Kidney (tissue), 22 donors: ENCODE measurements at places on chromosomes 2 and 18. TPM values are rescaled to one million over a fixed set of nuclear protein-coding genes. Genes with fewer than 3 reads are reported as not detected.

EPB41L3 gene
- polyA plus RNA-seq: 35.3 TPM

IMP4 gene
- 59.7 TPM for polyA plus RNA-seq

NEU2 gene
- not detected for polyA plus RNA-seq

ASXL2 gene
- polyA plus RNA-seq: 2.6 TPM

MZT2A gene
- polyA plus RNA-seq: 111 TPM

DUSP11 gene
- 19.3 TPM for polyA plus RNA-seq

DNPEP gene
- polyA plus RNA-seq: 71.0 TPM

CROCC2 gene
- not detected for polyA plus RNA-seq

SLC39A10 gene
- 5.4 TPM for polyA plus RNA-seq

DNA sequence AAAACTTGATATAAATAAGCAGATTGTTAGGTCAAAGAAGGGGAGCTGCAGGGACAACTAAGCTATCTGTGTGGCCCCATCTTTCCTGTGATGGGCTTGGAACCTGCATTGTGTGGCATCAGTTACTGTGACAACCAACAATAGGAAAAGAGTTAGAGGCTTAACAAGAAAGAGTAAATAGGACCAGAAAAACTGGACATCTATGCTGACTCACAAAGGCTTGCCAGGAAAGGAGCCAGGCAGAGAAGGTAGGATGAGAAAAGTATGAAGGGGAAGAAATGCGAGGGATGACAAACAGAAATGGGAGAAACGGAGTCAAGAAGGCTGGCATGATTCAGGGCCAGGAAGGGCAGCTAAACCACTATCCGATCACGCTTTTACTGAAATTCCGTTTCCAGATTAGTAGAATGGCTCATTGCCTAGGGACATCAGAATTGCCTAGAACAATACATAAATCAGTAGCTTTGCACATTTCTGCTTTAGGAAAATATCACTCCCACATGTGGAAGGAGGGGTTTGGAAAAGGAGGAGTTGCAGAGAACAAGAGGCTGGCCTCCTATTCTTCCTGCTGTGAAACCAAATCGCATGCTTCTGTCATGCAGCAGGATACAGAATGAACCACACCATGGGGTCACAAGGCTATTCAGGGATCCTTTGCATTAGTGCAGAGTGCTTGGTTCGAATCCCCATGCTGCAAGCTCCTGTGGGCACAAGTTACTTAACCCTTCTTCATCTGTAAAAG, 7.3 kb downstream of the PLA2R1 start:
- no peak for DNase-seq
- peaks cover 4% of the 10 kb centered on the region for H3K4me1 ChIP-seq
- H3K36me3 ChIP-seq: no peaks in the 10 kb centered on the region
- no peaks in the 10 kb centered on the region for H3K27me3 ChIP-seq
- H3K4me3 ChIP-seq: no peak overlapping the region

DNA sequence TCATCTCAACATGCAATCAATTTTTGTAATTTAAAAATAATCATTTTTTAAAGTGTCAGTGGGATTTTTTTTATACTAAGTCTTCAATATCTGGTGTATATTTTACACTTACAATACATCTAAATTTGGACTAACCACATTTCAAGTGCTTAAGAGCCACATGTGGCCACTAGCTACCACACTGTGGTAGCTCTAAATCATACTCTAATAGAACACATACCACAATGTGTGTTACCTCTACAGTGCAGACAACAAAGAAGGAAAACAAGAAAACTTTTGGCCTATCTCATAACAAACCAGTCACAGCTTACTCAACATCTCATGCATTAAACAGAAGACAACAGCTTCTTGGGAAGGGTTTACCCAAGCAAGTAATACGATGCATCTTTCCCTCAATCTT, 24.5 kb downstream of the PIAS2 start:
- no peak for DNase-seq
- H3K27ac ChIP-seq: no peak overlapping the region
- peaks cover 19% of the 10 kb centered on the region for H3K36me3 ChIP-seq
- no peaks in the 10 kb centered on the region for H3K4me1 ChIP-seq
- H3K27me3 ChIP-seq: no peaks in the 10 kb centered on the region
- H3K4me3 ChIP-seq: no peak overlapping the region

DNA sequence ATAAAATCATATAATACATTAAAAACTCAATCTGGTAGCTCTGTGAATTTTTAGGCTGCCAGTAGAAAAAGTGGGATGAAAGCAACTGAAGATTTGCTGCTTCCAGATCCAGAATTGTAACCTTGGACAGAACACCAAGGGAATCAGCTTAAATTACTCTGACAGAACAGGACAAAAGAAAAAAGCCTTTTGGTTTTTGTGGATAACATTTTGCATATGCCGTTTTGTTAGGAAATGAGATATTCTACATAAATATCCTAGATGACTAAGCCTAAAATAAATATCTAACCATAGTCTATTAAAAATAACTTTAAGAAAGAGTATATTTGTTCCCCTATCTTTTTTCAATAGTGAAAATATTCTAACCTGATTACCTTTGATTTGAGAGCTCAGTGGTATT, 148.7 kb upstream of the DOCK10 start:
- no peak overlapping the region for H3K4me3 ChIP-seq
- H3K27me3 ChIP-seq: no peaks in the 10 kb centered on the region
- no peaks in the 10 kb centered on the region for H3K4me1 ChIP-seq
- DNase-seq: no peak
- H3K36me3 ChIP-seq: no peaks in the 10 kb centered on the region

GRCh38 chr18:37243741-37244140, 321.9 kb downstream of the CELF4 start:
- H3K27ac ChIP-seq: no peak overlapping the region
- H3K27me3 ChIP-seq: no peaks in the 10 kb centered on the region
- H3K36me3 ChIP-seq: no peaks in the 10 kb centered on the region
- DNase-seq: no peak
- H3K4me1 ChIP-seq: no peaks in the 10 kb centered on the region
- H3K4me3 ChIP-seq: no peak overlapping the region

DNA sequence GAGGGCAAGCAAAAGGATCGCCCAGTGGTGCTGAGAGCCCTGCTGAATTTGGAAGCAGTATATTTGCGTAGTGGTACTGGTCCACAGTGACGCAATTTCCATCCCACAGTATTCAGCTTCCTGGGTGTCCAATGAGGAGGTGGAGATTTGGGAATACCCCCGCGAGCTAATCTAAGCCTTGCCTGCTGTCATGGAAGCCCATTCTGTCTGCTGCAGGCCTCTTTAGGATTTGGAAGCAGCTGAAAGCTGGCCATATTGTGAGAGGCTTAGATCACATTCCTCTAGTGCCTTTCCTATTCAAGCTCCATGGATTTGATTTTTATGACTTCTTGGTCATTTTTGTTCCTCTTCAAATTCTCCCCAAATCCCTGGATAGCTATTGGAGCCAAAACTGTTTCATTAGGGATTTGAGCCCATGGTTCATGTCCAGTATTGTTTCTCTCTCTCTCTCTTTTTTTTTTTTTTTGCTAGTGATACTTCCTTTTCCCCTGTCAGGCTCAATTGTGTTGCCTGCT, 22.3 kb upstream of the DYNC2LI1 start:
- no peak overlapping the region for H3K27ac ChIP-seq
- H3K36me3 ChIP-seq: no peaks in the 10 kb centered on the region
- no peak for DNase-seq
- no peak overlapping the region for H3K4me3 ChIP-seq
- H3K27me3 ChIP-seq: no peaks in the 10 kb centered on the region

DNA sequence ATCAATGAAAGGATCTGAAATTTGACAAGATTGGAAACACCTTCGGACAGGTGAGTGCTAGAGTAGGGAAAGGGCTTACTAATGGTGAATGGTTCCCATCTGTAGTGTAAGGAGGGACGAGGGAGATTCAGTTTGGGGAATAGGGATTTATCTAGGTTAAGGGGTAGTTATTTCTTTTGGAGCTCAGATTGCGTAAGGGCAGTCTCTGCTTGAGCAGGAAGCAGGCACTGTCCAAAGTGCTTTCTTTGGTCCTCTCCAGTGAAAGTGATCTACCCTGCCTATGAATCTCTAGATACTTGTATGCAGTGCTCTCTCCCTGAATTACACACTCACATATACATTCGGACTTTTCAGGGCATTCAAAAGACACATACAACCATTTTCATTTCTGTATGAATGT, 272.9 kb upstream of the FIGN start:
- H3K36me3 ChIP-seq: no peaks in the 10 kb centered on the region
- no peaks in the 10 kb centered on the region for H3K4me1 ChIP-seq
- no peaks in the 10 kb centered on the region for H3K27me3 ChIP-seq
- H3K4me3 ChIP-seq: no peak overlapping the region
- DNase-seq: no peak
- H3K27ac ChIP-seq: no peak overlapping the region

DNA sequence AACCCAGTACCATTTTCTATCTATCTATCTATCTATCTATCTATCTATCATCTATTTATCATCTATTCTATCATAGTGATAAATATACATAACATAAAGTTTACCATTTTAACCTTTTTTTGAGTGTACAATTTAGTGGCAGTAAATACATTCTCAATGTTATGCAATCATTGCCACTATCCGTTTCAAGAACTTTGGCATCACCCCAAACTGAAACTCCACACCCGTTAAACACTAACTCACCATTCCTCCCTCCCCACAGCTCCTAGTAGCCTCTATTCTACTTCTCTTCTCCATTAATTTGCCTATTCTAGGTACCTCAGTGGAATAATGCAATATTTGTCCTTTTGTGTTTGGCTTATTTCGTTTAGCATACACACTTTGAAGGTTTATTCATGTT, 82.5 kb upstream of the KCNE4 start:
- DNase-seq: no peak
- no peak overlapping the region for H3K4me3 ChIP-seq
- H3K27ac ChIP-seq: no peak overlapping the region
- no peaks in the 10 kb centered on the region for H3K4me1 ChIP-seq
- H3K27me3 ChIP-seq: no peaks in the 10 kb centered on the region

DNA sequence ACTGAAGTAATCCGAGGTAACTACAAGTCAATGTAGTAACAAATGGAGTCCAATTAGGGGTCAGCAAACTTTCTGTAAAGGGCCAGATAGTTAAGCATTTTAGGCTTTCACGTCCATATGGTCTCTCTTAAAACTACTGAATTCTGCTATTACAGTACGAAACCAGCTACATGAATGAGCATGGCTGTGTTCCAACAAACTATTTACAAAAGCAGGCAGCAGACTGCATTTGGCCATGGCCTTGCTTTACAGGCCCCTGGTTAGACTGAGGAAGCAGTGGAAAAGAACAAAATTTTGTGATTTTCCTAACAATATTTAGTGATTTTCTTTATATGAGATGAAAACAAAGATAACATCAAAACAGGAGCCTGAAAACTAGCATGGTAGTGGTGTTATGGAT, 64.0 kb downstream of the RTN4 start:
- no peak overlapping the region for H3K4me3 ChIP-seq
- peaks cover 14% of the 10 kb centered on the region for H3K36me3 ChIP-seq
- DNase-seq: no peak
- H3K27me3 ChIP-seq: no peaks in the 10 kb centered on the region
- H3K27ac ChIP-seq: no peak overlapping the region
- no peaks in the 10 kb centered on the region for H3K4me1 ChIP-seq

GRCh38 chr2:74887960-74888700, 54.2 kb downstream of the HK2 start:
- H3K27me3 ChIP-seq: no peaks in the 10 kb centered on the region
- no peak overlapping the region for H3K27ac ChIP-seq
- no peak overlapping the region for H3K4me3 ChIP-seq

GRCh38 chr18:75624869-75625268, 197.4 kb upstream of the SMIM21 start:
- no peak for DNase-seq
- H3K27me3 ChIP-seq: no peaks in the 10 kb centered on the region
- H3K4me1 ChIP-seq: no peaks in the 10 kb centered on the region
- H3K27ac ChIP-seq: no peak overlapping the region
- H3K4me3 ChIP-seq: no peak overlapping the region

- no peak overlapping the region for H3K4me3 ChIP-seq
- H3K27me3 ChIP-seq: no peaks in the 10 kb centered on the region
- no peak overlapping the region for H3K27ac ChIP-seq
- H3K4me1 ChIP-seq: no peaks in the 10 kb centered on the region
- DNase-seq: no peak
Measured at GRCh38 chr2:241762933-241763369, 13.7 kb upstream of the GAL3ST2 start.

- DNase-seq: no peak
- H3K4me1 ChIP-seq: no peaks in the 10 kb centered on the region
- H3K4me3 ChIP-seq: no peak overlapping the region
Measured at GRCh38 chr2:229784791-229785190, 70.4 kb upstream of the DNER start.

DNA sequence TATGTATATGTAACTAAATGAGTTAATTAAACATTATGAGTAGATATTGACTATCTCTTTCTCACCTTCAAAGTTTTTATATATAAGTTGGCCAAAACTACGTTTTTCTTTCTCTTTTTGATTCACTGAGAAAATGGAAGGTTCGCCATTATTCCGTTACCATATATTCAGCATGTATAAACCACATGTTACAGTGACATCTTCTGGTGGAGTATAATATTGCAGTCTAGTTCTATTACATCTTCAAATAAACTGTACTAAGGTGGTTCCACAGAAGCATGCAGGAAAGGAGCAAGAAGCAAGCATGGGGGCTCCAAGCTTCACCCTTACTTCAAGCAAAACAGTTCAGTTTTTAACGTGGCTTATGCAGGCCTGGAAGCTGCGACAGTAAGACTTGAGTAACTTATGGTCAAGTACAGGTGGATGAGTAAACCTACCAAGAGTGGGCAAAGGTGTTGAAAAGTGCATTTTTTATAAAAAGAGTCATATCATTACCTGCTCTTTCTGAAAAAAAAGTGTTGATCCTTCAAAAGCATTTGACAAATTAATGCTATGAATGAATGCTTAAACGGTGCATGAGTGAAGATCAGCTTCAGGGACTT, 129.8 kb upstream of the RAB6C start:
- H3K4me1 ChIP-seq: no peaks in the 10 kb centered on the region
- H3K27ac ChIP-seq: no peak overlapping the region
- no peaks in the 10 kb centered on the region for H3K36me3 ChIP-seq
- DNase-seq: peak; percentile 88

DNA sequence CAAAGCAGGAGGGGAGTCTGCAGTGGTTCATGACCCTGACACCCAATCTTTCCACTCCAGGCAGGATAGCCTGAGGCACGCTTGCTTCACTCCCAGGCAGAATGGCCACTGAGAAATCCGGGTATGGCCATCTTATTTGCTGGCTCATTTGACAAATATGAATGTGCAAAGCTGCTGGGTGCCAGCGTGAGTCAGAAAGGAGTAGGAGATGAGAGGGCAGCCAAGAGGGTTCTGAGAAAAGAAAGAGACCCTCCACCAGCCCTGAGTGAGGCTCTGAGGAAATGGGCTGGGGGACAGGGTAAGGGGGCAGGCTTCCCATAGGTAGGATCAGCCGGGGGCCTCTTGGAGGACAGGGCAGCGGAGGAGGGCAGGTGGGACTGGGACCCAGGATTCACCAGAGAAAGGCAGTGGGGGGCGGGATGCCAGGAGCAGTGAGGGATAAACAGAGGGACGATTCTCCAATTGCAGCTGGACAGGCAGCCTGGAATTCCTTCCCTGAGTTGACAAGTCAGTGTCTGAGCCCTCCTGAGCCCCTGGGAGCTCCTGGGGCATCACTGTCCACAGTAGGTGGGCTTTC, 15.2 kb downstream of the RAMP1 start:
- DNase-seq: peak; percentile 7
- H3K4me3 ChIP-seq: no peak overlapping the region
- no peak overlapping the region for H3K27ac ChIP-seq
- H3K4me1 ChIP-seq: no peaks in the 10 kb centered on the region
- H3K27me3 ChIP-seq: no peaks in the 10 kb centered on the region
- no peaks in the 10 kb centered on the region for H3K36me3 ChIP-seq
